ENCODE measurements at places on chromosomes 4 and X. TPM values are rescaled to one million over a fixed set of nuclear protein-coding genes. Genes with fewer than 3 reads are reported as not detected.

The NDP gene
- total RNA-seq = 0.06 TPM

GRCh38 chrX:103441878-103442535 is 65.7 kb downstream of the BEX3 start:
- no peak for DNase-seq

DNA sequence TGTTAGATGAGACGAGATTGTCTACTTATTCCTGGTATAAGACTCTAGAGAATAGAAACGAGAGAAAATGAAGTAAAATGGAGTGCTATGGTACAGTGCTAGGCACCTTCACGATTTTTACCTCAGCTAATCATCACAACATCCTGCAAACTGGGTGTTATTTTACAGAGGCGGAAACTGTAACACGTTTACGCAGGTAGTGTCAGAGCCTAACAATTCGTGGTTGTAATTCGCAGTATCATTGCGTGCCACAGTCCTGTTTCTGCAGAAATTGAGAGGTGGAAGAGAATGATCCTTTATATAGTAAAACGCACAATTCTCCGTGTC is 383 bp upstream of the TBC1D19 start:
- no peak for DNase-seq

GRCh38 chr4:116531870-116532269 is 553.5 kb downstream of the TRAM1L1 start:
- DNase-seq = peak; percentile 28
